NCI-H1694 (cell line): ENCODE measurements at places on chromosomes 3 and 15.

- DNase-seq, result no peak
Observed at GRCh38 chr3:129404610-129405009, 23.8 kb downstream of the EFCAB12 start.

GRCh38 chr3:186832276-186832675 is 10.2 kb upstream of the ADIPOQ start:
- DNase-seq, result no peak

GRCh38 chr15:53397041-53397616 is 362.3 kb downstream of the WDR72 start:
- DNase-seq, result no peak

GRCh38 chr3:107651782-107652181 is 129.0 kb downstream of the BBX start:
- no peak for DNase-seq

DNA sequence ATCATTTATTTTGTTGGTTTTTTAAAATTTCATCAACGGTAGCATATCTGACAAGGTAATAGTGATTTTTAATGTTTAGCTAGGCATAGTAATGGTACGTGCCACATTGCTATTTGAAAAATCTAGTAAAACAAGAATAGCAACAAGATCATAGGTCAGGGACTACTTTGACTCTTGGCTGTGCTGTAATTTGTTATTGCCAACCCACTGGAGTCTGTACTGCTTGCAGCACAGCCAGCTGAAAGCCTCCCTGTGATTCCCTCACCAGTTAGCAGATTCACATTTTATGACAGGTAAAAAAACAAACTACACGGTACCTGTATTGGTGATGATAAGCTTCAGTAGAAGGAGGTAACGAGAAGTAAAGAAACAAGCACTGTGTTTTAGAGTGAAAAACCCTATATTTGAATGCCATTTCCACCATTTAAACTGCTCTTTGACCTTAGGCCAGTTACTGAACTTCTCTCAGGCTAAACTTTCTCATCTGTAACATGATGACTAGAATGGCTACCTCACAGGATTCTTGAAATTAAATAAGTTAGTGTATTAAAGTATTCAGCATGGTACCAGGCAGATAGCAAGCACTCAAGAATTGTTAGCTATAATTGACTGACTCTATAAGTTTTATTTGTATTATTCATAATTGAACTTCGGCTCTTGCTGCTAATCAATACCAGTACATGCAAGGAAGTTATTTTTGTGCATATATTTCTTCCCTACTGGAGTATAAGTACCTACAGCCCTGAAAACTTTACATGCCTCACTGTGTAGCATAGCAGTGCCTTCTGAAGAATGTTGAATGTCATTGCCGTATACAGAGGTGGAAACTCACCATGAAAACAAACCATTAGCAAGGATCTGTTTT is 16.1 kb downstream of the FILIP1L start:
- DNase-seq, result no peak

GRCh38 chr15:68206711-68207151 is 1.6 kb upstream of the CALML4 start:
- DNase-seq, result no peak

DNA sequence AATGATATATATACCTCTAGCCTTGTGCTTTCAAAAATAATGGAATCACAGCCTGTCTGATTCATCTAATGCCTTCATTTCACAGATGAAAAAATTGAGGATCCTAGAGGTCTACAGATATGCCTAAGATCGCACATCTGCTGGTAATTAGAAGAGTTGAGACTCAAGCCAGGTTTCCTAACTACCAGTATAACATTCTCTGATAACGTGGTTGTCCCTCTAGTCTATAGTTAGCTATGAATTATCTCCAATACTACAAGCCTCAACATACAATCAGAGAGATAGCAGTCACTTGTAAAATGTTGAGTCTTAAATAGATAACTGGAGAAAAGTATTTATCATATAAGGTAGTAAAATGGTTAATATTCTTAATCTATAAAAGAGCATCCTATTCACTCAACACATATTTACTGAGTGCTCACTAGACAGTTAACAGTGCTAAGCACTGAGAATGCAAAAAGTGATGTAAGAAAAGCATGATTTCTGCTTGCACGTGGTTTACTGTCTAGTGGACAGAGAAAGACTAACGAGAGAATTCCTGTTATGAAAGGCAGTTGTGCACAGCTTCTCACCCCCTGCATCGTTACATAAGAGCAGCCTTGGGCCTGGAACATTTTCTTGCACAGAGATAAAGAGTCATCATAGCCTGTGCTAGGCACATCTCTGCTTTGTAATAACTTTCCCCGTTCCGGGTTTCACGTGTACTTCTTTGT is 4.9 kb upstream of the ENTPD3 start:
- DNase-seq, result no peak

DNA sequence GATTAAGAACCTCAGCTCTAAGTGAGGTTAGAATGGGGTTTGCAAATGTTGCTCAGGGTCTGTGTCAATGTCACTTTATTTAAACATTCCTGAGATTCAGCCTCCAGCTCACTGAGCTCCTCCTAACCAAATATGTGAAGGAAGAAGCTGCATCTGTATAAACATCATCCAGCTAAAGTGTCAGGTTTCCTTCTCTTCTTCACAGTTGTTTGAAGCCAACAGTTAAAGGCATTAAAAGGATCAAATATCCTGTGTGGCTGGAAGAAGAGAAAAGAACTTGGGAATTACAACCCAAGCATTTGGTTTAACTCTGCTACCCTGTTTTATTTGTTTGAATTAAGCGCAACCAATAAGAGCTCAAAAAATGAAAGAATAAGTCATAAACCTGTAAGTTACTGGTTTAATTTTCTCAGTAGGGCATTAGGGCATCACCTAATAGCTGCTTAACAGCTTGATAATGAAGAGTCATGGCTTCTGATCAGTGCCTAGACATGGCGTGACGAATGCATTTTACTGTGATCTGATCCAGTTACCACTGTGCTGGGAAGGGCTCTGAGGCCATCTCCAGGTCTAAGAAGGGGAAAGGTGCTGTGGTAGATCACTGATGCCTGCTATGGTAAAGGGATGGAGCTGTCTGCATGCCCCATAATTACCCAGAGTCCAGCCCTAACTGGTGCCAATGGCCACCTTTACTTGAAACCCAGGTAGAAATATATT is 165.7 kb upstream of the TSC22D2 start:
- no peak for DNase-seq

DNA sequence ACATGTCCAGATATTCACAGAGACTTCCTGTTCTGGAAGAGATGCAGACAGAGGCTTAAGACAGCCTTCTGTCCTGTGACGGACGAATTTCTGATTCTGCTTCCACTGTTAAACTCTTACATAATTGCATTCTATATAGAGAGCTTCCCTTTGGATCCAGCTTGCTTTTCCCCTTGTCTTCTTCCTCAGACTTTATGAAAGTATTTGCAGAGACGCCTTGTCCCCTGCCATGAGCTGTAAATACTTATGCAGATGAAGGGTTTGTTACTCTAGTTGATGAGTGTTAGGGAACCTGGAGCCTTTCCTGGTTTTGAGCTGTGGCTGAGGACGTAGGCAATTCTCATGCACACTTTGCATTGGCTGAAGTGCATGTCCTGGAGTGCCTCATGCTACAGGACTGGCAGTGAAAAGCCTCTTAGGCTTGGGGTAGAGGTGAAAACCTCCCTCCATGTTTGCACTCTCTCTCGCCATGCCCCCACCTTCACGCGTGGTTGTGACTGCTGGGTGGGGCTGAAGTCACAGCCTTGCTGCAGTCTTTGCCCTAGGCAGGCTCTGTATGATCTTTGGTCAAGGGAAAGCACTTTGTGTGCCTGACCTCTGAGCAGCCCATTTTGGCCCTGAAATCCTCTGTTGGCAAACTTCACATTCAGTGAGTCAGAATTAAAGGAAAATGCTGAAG is 286.6 kb downstream of the PTPRG start:
- no peak for DNase-seq

DNA sequence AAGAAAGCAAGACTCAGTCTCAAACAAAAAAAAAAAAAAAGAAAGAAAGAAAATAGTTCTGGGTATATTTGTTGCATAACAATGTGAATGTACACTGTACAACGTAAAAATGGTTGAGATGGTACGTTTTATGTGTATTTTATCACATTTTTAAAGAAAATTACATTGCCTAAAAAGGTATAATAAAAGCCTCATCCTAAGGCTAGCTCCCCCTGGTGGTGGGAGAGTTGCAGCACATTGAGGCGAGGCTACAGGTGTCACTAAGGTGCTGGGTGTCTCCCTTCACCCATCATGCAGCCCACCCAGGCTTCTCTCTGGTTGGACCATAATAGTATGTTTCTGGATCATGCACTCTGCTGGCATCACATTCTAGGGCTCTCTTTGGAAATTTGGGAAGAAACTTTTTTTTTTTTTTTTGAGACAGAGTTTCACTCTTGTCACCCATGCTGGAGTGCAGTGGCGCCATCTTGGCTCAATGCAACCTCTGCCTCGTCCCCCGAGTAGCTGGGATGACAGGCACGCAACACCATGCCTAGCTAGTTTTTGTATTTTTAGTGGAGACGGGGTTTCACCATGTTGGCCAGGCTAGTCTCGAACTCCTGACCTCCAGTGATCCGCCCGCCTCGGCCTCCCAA is 12.4 kb upstream of the RAB11A start:
- DNase-seq, result peak; percentile 49

DNA sequence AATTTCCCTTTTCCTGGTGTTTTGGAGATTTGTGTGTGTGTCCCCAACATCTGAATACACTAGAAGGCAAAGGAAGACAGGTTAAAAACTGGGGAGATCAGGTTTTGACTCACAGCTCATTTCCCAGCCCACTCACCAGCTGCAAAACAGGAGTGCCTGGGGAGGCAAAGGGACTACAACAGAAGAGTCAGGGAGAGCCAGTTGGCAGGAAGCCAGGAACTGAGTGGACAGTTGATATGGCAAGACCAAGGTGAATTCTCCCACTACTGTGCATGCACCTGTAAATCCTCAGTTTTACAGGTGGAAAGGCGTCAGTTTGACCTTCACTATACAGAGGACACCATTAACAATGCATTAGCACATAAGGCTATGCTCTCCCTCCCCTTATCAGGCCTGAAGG is 901.5 kb upstream of the SEMA6D start:
- DNase-seq, result no peak

DNA sequence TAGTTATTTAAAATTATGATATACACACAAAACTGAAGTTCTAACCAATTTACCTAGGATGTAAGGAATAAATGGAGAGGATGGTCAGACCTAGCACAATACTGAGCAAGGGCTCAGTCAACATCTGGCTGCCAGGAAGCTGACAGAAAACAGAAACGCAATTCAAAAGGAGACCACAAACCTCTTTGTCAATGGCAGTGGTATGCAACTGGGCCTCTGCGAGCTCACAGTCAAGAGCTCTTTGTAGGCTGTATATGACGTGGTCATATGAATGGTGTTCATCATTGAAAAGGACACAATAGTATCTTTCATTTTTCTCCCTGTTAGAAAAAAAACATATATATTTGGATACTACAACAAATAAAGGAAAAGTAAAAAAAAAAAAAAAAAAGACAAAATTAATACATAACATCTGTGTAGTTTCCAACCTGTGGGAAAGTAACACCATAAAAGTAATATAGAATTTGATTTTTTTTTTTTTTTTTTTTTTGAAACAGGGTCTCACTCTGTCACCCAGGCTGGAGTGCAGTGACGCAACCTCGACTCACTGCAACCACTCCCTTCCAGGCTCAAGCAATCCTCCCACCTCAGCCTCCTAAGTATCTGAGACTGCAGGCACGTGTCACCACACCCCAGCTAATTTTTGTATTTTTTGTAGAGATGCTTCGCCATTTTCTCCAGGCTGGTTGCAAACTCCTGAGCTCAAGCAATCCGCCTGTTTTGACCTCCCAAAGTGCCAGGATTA is 37.9 kb downstream of the UBR1 start:
- DNase-seq, result no peak

DNA sequence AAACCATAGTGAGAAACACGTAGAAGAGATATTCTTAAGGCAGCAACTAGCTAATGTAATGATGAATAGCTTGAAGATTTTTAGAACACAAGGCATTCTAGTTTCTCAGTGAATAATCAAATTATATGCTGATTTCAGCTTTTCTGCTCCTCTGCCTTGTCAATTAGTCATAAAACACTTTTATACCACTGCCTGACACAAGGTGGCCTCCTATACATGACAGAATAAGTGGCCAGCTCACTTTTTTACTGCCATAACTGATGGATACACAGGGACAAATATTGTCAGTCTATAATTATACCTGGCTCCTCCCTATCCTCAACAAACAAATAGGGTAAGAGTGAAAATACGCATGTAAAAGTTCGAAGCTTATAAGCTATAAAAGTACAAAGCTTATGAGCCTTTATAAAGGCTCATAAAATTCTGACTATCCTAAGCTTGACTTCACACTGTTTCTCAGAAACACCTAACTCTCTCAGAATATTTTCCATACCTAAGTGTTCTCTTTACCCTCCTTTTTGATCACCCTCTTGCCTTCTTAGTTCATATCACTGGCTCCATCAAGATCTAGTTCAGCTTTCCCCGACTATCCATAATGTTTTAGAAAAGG is 81.6 kb downstream of the HERC1 start:
- peak; percentile 35 for DNase-seq

DNA sequence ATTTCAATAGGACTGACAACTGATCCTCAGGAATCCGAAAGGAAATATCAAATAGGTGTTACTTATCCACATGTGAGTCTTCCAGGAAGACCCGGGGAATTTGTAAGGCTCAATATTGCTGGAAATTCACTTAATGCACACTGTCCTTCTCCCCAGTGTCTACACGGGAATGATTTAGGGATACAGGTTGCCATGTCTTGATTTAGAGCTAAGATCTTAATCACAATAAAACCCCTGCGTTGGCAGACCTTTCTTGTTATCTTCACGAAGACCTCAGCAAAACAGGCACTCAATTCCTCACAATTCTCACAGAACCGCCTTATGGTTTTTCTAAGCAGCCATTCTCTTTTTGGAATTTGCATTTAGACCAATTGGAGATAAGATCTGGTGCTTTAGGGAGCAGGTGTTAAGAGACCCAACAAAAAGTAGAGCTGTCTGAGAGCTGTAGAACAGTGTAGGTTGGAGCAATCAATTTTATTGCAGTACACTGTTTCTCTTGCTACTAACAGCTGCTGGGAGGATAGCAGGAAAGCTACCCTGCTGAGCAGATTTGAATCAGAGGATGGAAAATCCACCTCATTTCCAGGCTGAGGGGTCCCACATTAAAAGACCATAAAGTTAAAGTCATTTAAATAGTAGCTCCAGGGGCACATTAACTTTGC is 925.7 kb downstream of the EPHA3 start:
- no peak for DNase-seq

DNA sequence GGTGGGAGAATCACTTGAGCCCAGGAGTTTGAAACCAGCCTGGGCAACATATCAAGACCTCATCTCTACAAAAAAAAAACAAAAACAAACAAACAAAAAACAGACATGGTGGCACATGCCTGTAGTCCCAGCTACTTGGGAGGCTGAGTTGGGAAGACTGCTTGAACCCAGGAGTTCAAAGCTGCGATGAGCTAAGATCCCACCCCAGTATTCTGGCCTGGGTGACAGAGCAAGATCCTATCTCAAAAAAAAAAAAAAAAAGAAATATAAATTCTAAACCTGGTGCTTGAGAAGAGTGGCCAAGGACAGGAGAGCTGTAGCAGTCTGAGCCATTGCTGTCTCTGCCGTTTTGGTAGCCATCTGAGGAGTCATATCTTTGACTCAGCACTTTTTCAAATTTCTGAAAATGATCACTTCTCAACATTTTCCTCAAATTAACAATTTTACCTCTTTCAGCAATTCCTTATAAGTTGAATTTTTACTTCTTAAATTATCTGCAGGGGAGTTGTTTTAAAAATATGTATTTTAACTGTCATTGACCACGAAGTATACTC is 3.6 kb upstream of the DENND4A start:
- no peak for DNase-seq
